ENCODE measurements at places on chromosomes 11 and 22.

- no peak for DNase-seq
Measured at GRCh38 chr11:66614073-66614472, 2.4 kb upstream of the RBM14 start.

- no peak for DNase-seq
Measured at GRCh38 chr11:47915783-47916182, 64.6 kb upstream of the PTPRJ start.

GRCh38 chr22:47030881-47031627 lies 268.6 kb downstream of the TBC1D22A start:
- DNase-seq = no peak

GRCh38 chr11:124869331-124869730 lies 4.1 kb downstream of the ROBO3 start:
- DNase-seq = no peak

GRCh38 chr22:45649809-45650208 lies 21.8 kb upstream of the ATXN10 start:
- no peak for DNase-seq

- no peak for DNase-seq
Measured at GRCh38 chr11:75440960-75441803, 8.2 kb upstream of the KLHL35 start.

GRCh38 chr11:118401880-118402590 lies 629 bp downstream of the ATP5MG start:
- DNase-seq = no peak

GRCh38 chr22:35102663-35103062 lies 36.7 kb downstream of the ISX start:
- DNase-seq = peak; percentile 8

DNA sequence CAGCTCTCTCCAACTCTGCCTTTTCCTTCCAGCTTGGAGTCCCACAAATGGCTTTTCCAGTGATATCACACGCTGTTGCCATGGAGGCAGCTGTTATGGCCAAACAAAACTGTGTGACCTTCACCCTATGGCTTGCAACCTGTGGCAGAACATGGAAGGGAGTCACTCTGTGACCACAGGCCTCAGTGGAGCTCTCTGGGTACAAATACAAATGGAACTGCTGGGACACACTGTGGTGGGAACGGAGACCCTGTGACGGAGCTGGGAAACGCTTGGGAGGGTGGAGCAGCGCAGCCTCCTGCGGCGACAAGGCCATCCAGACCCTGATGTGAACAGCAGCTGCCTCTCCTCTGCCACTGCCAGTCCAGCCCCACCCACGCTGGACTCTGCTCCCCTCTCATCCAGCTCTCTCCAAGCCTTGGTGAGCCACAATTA lies 162.5 kb downstream of the ETS1 start:
- DNase-seq = no peak

GRCh38 chr11:118625036-118625690 lies 17.7 kb downstream of the PHLDB1 start:
- DNase-seq = no peak

DNA sequence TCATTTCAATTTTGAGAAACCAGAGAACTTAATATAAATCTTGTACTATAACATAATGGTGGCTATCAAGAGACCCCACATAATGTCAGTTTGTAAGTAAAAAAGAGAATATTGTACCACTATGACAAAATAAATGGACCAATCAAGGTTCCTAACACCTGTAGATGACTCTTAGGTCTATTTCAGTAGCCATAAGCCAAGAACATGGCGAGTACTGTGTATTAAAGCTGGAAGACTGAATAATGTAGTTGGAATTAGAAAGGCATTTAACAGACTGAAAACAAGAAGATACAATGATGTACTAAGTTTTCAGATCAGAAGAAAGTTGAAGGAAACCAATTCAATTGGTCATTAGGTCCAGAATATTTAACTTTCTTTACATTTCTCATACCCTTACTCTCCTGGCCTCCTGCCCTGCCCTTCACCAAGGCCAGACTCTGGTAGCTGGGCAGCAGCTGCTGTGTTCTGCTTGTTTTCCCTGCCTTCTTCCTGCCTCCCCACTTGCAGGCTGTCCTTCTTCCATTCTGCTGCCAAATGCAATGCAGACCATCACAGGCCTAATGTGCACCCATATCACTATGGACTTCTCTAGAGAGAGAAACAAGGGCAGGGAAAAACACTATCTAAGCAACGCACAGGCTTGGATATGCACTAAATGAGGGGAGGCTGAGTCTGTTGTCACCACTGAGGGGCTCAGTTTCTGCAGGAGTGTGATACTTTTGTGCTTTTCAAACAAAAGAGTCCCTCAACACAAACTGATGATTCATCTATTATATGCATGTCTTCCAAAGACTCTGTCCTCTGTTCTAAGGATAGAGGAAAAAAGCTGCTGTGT lies 60.1 kb downstream of the RAB30 start:
- peak; percentile 18 for DNase-seq

DNA sequence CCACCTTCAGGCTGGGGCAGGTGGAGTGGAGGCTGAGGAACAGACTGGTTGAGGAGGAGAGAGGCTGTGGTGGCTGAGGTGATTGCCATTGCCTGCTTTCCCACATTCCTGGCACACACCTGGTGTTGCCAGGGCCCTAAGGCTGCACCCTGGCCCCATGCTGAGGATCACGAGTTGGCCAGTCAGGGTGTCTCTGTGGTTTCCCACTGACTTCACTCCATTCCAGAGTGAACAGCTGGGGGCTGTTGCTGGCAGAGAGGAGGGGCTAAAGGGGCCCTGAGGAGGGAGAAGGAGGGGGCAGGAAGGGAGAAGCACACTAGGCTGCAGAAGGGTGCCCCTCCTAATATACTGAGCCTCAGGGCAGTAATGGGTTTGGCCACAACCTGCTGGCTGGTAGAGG lies 1.8 kb downstream of the TMEM86A start:
- no peak for DNase-seq

- DNase-seq = no peak
Measured at GRCh38 chr11:101277036-101277435, 147.4 kb upstream of the PGR start.

- DNase-seq = no peak
Measured at GRCh38 chr11:6794639-6795038, 4.8 kb downstream of the OR6A2 start.

- no peak for DNase-seq
Measured at GRCh38 chr22:17845790-17846189, 71.5 kb upstream of the BID start.

DNA sequence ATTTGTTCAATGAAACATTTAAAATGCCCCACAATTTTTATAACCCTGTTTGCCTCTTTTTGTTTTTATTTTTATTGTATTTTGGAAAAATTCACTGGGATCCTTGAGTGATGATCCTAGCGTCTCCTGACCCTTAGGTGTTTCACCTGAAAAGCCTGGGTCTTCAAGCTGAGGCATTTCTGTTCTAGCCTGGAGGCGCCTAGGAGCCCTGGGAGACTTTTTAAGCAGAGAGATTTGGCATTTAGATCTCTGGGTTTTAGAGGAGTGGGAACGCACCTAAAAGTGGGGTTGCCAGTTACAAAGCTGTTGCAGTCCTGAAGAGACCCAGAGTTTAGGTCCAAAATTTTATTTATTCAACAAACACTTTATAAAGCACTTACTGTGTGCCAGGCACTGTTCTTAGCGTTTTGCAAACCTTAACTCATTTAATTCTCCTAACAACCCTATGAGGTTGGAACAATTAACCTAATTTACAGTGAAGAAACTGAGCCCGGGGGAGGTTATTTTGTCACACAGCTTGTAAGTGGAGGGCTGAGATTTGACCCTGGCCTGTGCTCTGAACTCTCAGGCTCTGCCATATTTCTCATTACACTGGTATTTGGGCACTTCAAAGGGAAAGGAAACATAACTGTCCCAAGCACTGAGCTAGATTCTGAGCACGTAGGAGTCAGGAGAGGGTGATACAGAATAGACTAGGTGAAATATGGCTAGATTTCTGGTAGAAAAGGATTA lies 834 bp upstream of the FADS1 start:
- no peak for DNase-seq

- peak; percentile 62 for DNase-seq
Measured at GRCh38 chr11:44556735-44557409, 8.6 kb upstream of the CD82 start.

DNA sequence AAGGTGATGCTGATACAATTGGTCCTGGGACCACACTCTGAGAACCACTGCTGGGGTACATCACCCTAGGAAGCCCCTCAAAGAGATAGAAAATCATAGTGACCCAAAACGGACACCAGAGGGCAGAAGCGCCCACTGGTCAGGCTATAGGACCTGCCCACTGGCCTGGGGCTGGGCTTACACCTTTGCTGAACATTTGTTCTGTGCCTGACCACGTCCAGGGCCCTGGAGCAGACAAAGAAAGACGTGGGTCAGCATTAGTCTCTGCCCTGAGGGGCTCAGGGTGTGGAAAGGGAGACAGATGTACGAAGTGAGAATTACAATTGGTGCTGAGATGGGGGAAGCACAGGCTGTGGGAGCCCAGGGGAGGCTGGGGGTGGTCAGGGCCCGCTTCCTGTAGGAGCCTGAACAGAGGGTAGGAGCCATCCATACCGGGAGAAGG lies 14.4 kb upstream of the SERPINH1 start:
- no peak for DNase-seq

GRCh38 chr11:67211656-67212436 lies 54.4 kb upstream of the GRK2 start:
- no peak for DNase-seq

- DNase-seq = no peak
Measured at GRCh38 chr11:123381817-123382554, 48.1 kb upstream of the GRAMD1B start.

GRCh38 chr11:19890308-19890707 lies 177.7 kb downstream of the NAV2 start:
- DNase-seq = no peak

- peak; percentile 98 for DNase-seq
Measured at GRCh38 chr11:102361086-102362031, 14.3 kb downstream of the BIRC2 start.

- DNase-seq = no peak
Measured at GRCh38 chr11:61828629-61829407, 718 bp downstream of the FADS2 start.

DNA sequence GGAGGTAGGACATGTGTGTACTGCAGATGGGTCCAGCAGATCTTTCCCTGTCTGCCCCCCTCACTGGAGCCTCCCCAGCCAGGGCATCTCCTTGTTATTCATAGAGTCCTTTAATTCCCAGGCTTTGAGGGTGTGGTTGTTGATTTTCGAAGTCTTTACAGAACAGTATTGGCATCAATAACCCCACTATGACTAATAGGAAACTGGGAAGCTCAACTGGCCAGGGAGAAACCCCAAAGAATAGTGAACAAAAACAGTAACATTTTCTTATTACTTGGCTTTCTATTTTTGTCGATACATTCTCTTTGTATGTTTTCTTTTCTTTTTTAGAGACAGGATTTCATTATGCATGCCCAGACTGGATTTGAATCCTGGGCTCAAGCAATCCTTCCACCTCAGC lies 57.9 kb downstream of the NF2 start:
- no peak for DNase-seq

- DNase-seq = no peak
Measured at GRCh38 chr11:63567044-63567840, 4.1 kb upstream of the PLAAT2 start.

GRCh38 chr11:78941226-78941851 lies 366.7 kb upstream of the NARS2 start:
- DNase-seq = no peak

DNA sequence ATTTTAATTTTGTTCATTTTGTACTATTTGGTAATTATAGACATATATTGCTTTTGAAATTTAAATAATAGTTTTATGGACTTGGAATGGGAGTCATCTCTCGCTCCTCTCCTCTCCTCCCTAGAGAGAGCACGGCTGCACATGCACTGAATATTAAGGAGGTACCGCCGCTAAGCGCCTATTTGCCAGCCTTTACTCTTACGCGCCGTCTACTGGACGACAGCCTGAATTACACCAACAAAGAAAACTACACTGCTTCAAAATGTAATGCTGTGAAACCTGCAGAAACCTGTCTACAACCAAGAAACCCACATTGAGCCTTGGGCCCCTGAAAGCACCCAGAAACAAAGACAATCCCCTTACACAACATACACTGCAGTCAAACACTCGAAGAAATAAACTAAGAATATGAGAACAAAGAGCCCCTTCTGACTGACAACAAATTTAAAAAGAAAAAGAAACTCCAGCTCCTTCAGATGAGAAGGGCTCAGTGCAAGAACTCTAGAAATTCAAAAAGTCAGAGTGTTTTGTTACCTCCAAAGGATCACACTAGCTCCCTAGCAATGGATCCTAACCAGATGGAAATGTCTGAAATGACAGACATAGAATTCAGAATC lies 737.2 kb downstream of the LRRC4C start:
- DNase-seq = peak; percentile 51

DNA sequence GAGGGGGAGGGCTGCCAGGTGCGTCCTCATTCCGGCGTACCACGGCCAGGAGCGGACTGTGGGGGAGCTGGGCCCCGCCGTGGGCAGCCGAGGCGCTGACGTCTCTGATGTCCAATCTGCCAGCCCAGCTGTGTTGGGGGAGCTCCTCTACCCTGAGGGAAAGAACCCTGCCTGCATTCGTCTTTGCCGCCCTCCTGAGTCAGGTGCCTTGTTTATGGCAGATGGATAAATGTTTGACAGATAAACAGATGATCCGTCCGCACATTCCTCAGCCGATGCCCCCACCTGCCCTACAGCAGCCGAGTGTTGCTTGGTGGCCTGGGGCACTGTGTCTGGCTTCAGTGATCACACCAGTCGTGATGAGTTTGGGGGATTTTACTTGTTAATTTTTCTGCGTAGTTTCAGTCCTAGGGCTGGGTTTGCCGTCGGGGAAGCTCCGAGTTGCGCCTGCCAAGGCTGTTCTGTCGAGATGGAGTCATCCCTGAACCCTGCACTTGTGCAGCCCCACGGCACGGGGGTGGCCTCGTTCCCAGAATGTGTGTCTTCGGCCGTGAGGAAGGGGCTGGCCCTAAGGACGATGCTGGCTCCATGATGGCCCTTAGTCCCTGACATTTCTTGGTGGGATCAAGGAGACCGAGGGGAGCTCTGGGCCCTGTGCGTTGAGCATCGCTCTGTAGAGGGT lies 1083.9 kb downstream of the BRD1 start:
- no peak for DNase-seq

DNA sequence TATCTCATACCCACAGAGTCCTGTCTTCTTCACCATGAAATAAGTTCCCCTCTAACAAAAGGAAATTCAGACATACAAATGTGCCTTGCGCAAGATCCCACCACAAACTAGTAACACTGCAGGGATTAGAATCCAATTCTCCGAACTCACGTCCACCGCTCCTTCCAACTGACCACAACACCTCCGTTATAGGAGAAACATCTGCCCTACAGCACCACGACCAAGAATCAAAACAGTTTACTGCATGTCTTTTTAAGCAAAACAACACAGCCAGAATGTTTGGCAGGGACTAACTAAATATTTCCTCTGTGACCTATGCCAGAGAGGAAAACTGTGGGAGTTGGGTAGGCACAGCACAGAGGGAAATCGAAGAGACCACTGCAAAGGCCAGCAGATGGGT lies 72.7 kb upstream of the AKIP1 start:
- no peak for DNase-seq

- DNase-seq = no peak
Measured at GRCh38 chr11:73951797-73952196, 971 bp downstream of the DNAJB13 start.

GRCh38 chr11:7520981-7521487 lies 7.2 kb downstream of the PPFIBP2 start:
- DNase-seq = no peak

Data from Jurkat, Clone E6-1 (cell line).